Activated T-cell treated with anti-CD3 and anti-CD28 coated beads, Interleukin-2, amount 50 U/mL, for 72 hours (primary cell): ENCODE measurements at places on chromosomes 5 and 9.

GRCh38 chr9:89743216-89743572, 138.4 kb downstream of the GADD45G start:
- peak; percentile 30 for DNase-seq

DNA sequence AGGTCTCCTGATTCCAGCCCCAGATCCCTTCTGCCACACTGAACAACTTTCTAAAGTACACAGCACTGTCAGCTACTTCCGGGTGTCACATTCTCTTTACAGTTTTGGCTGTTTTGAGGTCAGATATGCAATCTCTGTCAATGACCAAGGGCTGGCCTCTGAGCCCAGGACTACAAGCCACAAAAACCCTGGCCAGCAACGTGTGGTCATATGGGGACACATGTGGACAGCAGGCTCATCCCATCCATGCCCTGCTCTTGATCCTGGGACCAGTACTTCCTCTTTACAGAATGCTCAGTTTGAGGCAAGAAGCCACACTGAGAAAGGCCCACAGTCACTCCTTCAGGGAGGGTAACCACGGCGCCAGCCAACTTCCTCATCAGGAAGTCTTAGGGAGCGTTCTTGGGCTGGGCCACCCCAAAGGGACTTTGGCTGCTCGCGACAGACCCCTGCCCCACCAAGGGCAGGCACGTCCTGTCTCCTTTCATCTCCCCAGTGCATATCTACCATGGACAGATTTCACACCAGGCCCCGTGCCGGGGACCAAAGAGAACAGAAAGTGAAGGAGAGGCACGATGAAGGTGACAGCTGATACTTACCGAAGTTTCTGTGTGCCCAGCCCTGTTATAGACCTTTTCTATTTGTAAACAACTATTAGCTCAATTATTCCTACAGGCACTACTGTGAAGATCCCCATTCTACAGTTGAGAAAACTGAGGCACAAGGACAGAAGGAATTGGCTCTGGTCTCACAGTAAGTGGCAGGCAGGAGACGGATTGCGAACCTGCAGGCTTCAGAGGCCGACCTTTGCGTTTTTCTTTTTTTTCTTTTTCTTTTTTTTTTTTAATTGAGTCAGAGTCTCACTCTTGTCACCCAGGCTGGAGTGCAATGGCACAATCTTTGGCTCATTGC, 37.3 kb downstream of the STK10 start:
- no peak for DNase-seq

DNA sequence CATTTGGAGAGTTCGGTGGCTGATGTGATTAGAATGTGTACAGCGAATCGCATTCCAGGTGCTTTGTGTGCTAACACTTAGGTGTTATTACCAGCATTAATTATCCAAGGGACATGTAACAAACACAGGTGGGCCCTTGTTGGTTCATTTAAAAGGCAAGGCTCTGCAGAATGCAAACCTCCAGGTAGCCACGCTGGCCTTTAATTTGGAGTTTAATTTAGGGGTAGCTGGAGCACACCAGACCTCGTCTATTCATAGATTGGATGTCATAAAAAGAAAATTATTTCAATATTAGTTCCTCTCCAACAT, 191.1 kb downstream of the MAT2B start:
- no peak for DNase-seq

GRCh38 chr5:65263321-65263720, 218.4 kb downstream of the ADAMTS6 start:
- no peak for DNase-seq
